ENCODE measurements at places on chromosomes 1 and 21.
A peak's percentile ranks its signal among the peaks of the same experiment; 100 is the strongest.

GRCh38 chr1:50973255-50973654 lies 3.2 kb downstream of the CDKN2C start:
- peaks cover 35% of the 10 kb centered on the region for H3K4me1 ChIP-seq
- H3K27me3 ChIP-seq = no peaks in the 10 kb centered on the region
- H3K4me3 ChIP-seq = no peak overlapping the region
- no peak overlapping the region for H3K27ac ChIP-seq

DNA sequence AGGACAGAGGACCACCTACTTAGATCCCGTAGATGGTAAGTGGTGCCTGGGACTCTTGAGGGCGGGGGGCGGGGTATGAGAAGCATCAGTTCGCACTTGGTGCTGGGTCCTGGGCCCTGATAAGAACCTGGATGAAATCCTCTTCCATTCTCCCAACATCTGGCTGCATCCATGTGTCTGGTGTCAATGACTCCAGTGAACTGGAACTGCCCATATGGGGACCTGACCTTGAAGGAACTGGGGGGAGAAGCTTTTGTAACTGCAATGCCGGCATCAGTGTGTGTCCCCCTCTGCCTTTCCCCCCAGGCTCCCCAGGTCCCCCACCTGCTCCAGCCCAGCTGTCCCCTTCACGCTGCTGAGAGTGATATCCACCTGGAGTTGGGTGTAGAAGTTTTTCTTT lies 49.7 kb upstream of the EPB41 start:
- no peak overlapping the region for H3K4me3 ChIP-seq
- no peaks in the 10 kb centered on the region for H3K4me1 ChIP-seq
- no peaks in the 10 kb centered on the region for H3K36me3 ChIP-seq
- no peaks in the 10 kb centered on the region for H3K27me3 ChIP-seq

DNA sequence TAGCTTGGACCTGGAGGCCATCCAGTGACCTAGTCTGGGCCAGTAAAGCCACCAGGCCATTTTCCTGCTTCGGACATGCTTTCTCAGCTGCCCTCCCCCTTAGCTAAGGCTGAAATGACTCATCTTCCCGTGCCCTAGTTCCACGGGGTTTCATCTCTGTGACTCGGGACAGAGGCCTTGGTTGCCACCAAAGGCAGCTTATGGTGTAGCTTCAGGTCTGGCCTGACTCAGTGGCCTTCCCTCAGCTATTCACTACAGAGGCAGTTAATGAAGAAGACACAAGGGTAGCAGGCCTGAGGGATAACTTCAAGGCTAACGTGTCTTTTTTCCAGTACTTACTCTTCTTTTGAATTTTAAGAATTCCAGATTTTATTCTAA lies 82.4 kb downstream of the PBX1 start:
- H3K36me3 ChIP-seq = no peaks in the 10 kb centered on the region
- no peaks in the 10 kb centered on the region for H3K27me3 ChIP-seq
- H3K27ac ChIP-seq = peak overlapping the region; percentile 60
- no peaks in the 10 kb centered on the region for H3K4me1 ChIP-seq
- no peak for DNase-seq

- no peak overlapping the region for H3K4me3 ChIP-seq
- H3K4me1 ChIP-seq = peaks cover 11% of the 10 kb centered on the region
- no peaks in the 10 kb centered on the region for H3K36me3 ChIP-seq
- H3K27me3 ChIP-seq = peaks cover 5% of the 10 kb centered on the region
- H3K27ac ChIP-seq = no peak overlapping the region
- no peak for DNase-seq
These were observed 24.8 kb downstream of the GNG4 start for GRCh38 chr1:235624721-235625333.

- H3K4me3 ChIP-seq = no peak overlapping the region
- peak; percentile 73 for DNase-seq
- H3K36me3 ChIP-seq = no peaks in the 10 kb centered on the region
- H3K4me1 ChIP-seq = no peaks in the 10 kb centered on the region
- H3K27ac ChIP-seq = no peak overlapping the region
These were observed 50.9 kb downstream of the HTR6 start for GRCh38 chr1:19715334-19716203.

- peaks cover 32% of the 10 kb centered on the region for H3K4me1 ChIP-seq
- peak; percentile 81 for DNase-seq
- no peak overlapping the region for H3K27ac ChIP-seq
- H3K27me3 ChIP-seq = no peaks in the 10 kb centered on the region
- peaks cover 7% of the 10 kb centered on the region for H3K36me3 ChIP-seq
- no peak overlapping the region for H3K4me3 ChIP-seq
These were observed 1.5 kb upstream of the S100A14 start for GRCh38 chr1:153617663-153618062.

- H3K4me3 ChIP-seq = no peak overlapping the region
- peaks cover 60% of the 10 kb centered on the region for H3K36me3 ChIP-seq
- H3K4me1 ChIP-seq = no peaks in the 10 kb centered on the region
These were observed 47.0 kb upstream of the DIP2A start for GRCh38 chr21:46411691-46412090.

DNA sequence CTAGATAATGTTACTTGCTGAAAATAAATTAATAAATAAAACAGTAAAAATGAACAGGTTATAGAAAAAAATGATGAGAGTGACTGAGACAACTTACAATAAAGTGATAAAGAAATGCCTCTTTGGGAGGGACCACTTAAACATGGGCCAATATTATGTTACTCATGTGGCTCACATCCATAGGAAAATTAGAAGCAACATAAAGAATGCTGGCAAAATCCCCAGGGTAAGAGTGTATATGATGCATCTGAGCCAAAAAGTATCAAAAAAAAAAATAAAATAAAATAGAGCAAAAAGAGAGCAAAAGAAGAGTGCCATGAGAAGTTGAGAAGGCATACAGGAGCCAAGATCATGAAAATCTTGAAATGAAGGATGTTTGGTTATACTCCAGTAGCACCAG lies 818.0 kb downstream of the LTN1 start:
- no peak overlapping the region for H3K27ac ChIP-seq
- no peaks in the 10 kb centered on the region for H3K4me1 ChIP-seq
- no peaks in the 10 kb centered on the region for H3K27me3 ChIP-seq

DNA sequence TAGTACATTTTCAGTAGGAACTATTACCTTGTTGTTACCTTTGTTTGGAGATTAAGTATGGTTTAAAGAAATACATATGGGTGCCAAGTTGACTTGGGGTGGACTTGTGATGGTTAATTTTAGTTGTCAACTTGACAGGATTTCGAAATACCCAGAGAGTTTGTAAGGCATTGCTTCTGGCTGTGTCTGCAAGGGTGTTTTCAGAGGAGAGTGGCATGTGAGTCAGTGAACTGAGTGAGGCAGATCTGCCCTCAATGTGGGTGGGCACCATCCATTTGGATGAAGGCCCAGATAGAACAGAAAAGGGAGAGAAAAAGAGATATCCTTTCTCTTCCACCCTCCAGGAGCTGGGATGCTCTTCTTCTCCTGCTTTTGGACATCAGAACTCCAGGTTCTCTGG lies 315.5 kb downstream of the GPATCH2 start:
- no peaks in the 10 kb centered on the region for H3K27me3 ChIP-seq
- no peak overlapping the region for H3K4me3 ChIP-seq
- DNase-seq = no peak
- no peaks in the 10 kb centered on the region for H3K36me3 ChIP-seq
- H3K4me1 ChIP-seq = no peaks in the 10 kb centered on the region

- no peak within 1 kb of the TSS for H3K27ac ChIP-seq
- peaks cover 18% of the 10 kb centered on the region for H3K4me1 ChIP-seq
- no peaks in the 10 kb centered on the region for H3K27me3 ChIP-seq
- no peak within 1 kb of the TSS for H3K4me3 ChIP-seq
- no peaks in the 10 kb centered on the region for H3K36me3 ChIP-seq
These were observed at the start of gene HMGCS2 for GRCh38 chr1:119768778-119769177. TSS of gene HMGCS2 (minus strand) at chr1:119768905. CDS start at chr1:119768844, 61 bp downstream.

Measured in heart left ventricle (tissue), 16 donors.